Activated CD4-positive, alpha-beta T cell treated with anti-CD3 and anti-CD28 coated beads, Interleukin-2, Interleukin-6, amounts not matched to agents 100 ng/mL and 50 ng/mL, durations not matched to agents 16 hours and 8 hours (primary cell): ENCODE measurements at places on chromosomes 1 and 21.

GRCh38 chr1:236066828-236067386 is 2.0 kb upstream of the NID1 start:
- DNase-seq: peak; percentile 71

- DNase-seq: no peak
These were observed 93.4 kb downstream of the RRAGC start for GRCh38 chr1:38766125-38766524.

DNA sequence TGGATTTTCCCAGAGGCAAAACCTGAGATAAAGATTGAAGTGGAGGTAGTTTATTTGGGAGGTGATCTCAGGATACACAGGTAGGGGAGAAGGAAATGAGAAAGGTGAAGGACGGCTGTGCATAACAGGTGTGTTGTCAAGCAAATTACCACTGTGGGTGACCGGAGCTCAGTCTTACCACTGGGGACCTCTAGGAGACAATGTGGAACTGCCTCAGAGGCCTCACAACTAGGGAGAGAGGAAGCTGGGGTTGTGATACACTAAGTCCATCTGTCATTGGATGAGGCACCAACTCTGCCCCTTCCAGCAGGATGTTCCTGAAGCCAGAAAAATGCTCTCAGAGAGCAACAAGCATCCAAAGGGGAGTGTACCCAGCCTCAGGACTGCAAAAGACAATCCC is 32.6 kb downstream of the GRIK3 start:
- DNase-seq: no peak

- no peak for DNase-seq
These were observed 247.0 kb downstream of the RERE start for GRCh38 chr1:8570465-8570864.

DNA sequence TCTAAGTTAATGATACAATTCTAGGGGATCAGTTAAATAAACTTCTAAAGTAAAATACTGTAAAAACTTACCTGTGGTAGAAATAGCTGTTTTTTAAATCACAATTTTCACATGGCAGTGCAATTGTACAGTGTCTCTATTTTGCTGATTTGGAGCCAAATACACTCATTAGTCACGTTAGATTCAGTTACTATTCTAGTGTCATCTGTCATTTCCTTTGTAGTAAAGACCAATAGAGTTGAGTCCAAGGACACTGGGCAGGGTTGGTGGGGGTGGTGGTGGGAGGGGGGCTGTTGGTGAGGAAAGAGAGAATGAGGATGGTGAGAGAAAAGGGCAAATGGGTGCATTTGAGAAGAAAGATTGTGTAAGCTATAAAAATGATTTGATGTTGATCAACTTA is 33.6 kb downstream of the CD55 start:
- DNase-seq: no peak

- DNase-seq: no peak
These were observed 13.7 kb downstream of the LGR6 start for GRCh38 chr1:202207292-202207691.

- no peak for DNase-seq
These were observed 6.5 kb downstream of the WARS2 start for GRCh38 chr1:119133987-119134386.
